ENCODE measurements at places on chromosomes 6 and 20. TPM values are rescaled to one million over a fixed set of nuclear protein-coding genes. Genes with fewer than 3 reads are reported as not detected.

SLC32A1 gene
- not detected for polyA plus RNA-seq

PKHD1 gene
- 3.3 TPM for polyA plus RNA-seq

SEMG1 gene
- not detected for polyA plus RNA-seq

ARMH2 gene
- not detected for polyA plus RNA-seq

BMP2 gene
- polyA plus RNA-seq, result 10.5 TPM

TRIM31 gene
- not detected for polyA plus RNA-seq

EEF1A2 gene
- polyA plus RNA-seq, result 1.2 TPM

BNIP5 gene
- polyA plus RNA-seq, result 0.51 TPM

SLC22A7 gene
- polyA plus RNA-seq, result not detected

MUC21 gene
- not detected for polyA plus RNA-seq

SLCO4A1 gene
- polyA plus RNA-seq, result 6.8 TPM

PXDC1 gene
- polyA plus RNA-seq, result 70.9 TPM

All from adipose tissue (tissue), 3 donors.